ENCODE measurements at places on chromosomes 7 and 10.

- no peak for DNase-seq
Observed at GRCh38 chr10:75101416-75102251, 9.8 kb upstream of the SAMD8 start.

- DNase-seq = no peak
Observed at GRCh38 chr10:78651287-78651686, 417.5 kb upstream of the ZMIZ1 start.

DNA sequence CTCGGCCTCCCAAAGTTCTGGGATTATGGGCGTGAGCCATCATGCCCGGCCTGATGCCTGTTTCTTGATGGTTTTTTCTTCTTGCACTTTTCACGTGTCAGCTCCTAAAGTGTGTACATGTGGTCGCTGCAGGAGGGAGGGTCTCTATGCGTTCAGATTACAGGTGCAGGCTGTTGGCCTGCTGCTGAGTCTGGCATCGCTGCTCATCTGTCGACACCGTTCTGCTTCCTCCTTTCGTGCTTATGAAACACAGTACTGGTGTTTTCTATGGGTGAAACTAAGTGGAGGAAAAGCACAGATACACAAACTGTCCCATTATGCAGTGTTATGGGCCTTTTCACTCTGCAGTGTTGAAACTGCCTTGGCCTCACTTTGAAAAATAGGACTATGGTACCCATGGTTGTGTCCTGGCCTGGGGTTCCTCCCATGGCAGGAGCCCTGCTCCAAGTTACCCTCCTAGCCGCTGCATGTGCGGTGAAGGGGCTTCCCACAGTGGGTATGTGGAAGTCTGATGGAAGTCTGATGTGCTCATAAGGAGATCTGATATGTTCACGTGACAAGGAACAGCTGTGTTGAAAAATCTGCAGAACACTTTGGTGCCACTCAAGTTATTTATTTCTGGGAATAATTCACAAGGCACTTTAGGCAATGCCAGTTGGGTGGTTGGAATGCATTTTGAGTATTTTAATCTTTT is 23.5 kb downstream of the OGDH start:
- DNase-seq = no peak

GRCh38 chr7:6675807-6676405 is 30.8 kb downstream of the ZNF12 start:
- no peak for DNase-seq

DNA sequence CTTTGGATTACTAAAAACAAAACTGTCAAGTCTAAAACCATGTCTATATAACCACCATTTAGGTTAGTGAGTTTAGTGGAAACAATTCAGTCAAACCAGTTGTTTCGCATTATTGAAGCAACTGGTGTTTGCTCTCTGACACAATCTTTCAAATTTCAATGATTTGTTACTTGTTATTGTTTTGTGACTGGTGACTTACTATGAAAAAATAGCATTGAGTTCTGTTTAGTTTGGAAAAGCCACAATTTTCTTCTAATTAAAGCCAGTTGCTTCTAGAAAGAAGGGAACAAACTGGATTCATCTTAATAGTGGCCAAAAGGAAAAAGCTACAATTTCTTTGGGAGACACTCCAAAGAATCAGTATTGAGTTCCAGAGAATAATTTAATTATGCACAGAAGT is 30.4 kb downstream of the LAMB4 start:
- DNase-seq = no peak

DNA sequence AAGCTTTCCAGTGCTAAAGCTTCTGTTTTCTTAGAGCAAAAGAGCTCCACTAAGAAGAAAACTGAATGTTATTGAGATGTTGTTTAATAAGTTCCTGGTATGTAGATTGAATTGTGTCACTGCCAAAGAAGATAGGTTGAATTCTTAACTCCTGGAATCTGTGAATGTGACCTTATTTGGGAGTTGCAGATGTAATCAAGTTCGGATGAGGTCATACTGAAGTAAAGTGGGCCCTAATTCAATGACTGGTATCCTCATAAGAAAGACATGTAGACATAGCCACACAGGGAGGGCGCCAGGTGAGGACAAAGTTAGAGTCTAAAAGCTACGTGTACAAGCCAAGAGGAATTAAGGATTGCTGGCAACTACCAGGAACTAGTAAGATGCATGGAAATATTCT is 732.1 kb upstream of the C7orf33 start:
- no peak for DNase-seq

- DNase-seq = no peak
Observed at GRCh38 chr10:77192402-77192801, 445.2 kb downstream of the KCNMA1 start.
